Thoracic aorta (tissue), 2 donors: ENCODE measurements at places on chromosomes 7 and 10.

GRCh38 chr10:122854648-122855047, 9.0 kb upstream of the CUZD1 start:
- DNase-seq, result no peak

GRCh38 chr7:90574146-90574819, 21.8 kb upstream of the CDK14 start:
- DNase-seq, result no peak

- no peak for DNase-seq
Observed at GRCh38 chr10:4006051-4006450, 221.0 kb upstream of the KLF6 start.

- DNase-seq, result no peak
Observed at GRCh38 chr10:13587391-13587790, 626 bp downstream of the PRPF18 start.

DNA sequence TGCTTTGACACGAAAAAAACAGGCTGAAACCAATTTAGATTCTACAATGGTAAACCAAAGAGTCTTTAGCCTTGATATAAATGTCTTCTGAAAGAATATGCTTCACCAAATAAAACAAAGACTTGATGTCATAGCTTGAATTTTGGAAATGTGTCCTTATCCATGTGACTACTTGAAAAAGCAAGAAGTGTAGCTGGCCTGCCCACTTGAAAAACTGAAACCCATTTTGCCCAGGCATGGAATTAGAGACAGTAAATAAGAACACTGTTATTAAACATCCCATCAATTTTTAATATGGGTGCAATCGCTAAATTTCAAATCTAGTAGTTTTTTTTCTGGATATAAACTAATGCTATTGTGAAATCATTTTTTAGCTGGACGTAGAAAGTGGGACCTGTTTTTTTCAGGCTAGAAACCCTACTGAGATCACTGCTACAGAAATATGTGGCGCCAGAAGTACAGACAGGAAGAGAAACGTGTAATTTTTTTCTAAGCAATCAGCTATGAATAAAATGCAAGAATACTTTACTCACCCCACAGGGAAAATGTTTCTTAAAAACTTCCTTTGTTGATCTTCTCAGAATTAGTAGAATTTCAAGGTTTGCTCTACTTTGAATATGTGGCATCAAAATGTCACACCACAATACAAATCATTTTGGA, 56.7 kb downstream of the PIP4K2A start:
- DNase-seq, result no peak

DNA sequence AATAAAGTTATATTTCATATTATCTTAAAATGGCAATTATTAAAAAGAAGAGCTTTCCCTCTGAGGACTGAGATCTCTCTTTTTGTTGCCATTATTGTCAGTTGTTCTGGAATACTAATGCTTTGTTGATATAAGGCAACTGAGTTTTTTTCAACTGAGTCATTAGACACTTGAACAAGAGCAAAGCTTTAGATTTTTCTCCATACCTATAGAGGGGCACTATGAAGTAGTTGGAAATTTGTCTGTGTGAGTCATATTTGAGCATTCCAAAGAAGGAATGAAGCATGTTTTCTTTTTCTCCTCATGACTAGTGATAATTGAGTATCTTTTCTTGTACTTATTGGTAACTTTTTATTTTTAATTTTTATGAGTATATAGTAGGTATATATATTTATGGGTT, 24.5 kb downstream of the RPA3 start:
- no peak for DNase-seq

DNA sequence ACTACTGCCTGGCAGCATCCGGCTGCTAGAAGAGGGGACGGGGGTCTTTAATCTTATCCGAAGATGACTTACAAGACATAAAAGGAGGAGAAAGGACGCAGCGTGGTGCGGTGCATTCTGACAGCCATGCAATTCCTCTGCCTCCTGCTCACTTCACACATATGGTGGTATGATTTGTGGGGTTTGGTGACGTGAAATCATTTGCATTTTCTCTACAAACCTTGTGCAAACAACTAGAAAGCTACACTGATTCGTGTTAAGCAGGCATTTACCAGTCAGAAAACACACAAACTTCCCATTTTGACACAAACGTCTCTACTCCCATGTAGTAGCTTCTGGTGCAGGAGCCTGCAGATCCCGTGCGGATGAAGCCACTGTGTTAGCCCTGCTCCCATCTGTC, 6.8 kb upstream of the TCERG1L start:
- no peak for DNase-seq

DNA sequence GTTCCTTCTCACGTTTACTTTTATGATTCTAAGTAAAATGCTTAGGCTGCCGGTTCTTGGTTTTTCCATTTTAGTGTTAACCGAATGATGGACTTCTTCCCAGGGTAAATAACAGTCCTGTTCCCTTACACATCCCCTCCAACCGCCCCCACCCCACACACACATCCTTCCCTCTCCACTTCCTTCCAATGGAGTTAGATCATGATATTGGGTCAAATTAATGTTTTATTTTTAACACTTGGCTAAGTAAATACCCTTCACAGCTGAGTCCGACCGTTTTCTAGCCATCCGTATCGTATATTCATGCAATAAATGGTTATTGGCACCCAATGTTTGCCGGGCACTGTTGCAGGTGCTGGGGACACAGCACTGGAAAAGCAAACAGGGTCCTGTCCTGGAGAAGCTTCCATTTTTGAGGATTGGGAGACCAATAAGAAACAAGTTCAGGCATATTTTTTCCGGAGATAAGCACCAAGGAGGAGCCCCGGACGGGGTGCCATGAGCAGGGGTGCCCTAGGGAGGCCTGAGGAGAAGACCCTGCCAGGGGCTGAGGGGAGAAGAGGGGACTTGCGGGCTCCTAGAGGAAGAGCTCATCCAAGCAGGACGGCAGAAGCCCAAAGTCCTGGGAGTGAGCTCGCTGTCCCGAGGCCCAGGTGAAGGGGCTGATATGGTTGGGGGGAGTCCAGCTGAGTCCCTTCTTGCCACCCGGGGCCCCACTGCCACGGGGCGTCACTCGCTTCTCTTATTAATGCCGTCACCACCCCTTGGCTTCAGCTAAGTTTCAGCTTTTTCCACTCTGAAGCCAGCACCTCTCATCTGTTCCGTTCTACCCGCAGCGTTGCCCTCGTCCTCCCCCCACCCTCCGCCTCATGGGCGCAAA, 126.0 kb upstream of the RET start:
- no peak for DNase-seq

DNA sequence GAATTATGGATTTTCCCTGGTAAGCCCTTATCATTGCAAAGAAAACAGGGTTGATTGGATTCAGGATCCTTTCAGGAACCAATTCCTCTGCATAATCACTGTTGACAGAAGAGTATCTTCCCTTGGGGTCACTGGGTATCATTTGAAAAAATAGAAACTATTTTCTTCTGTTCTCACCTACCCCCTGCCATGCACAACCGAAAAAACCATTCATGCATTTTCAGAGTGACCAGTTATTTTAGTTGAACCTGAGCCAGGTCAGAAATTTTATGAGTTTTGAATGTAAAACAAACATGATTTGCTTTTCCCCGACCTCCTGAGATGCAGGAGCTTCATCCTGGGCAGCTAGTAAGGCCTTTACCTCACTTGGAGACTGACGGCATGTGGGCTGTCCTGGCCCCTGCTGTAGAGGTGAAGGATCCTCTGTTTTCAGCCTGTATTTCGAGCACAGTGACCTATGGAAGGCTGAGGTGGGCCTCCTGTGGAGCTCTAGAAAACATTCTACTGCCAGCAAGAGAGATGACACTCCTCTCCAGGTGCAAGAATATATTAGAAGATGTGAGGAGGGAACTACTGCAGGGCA, 30.1 kb downstream of the TMEM178B start:
- DNase-seq, result no peak

DNA sequence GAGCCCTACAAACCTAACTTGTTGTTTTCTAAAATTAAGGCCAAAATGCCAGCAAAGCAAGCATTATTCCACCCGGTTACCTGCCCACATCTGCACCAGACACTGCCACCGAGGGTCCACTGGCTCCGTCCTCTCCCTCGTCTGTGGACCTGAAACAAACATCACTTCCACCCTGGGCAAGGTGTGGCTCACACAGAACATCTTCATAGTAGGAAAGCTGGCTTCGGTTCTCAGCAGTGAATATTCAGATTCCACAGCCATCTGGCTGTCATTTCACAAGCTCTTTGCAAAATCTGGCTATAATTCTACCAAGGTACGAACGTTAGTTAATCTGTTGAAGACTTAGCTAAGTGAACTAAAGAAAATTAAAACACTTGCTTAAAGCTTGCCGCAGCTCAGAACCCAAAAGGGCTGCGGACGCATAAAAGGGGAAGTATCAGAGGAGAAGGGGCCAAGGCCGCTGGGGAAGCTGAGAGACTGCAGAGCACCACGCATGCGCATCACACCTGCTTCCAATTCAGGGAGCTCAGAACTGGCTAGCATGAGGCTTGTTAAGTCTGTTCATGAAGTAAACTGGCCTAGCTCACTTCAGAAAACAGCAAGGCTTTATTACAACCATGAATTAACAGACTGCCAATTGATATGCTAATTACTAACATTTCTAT, 46.1 kb downstream of the PTPRN2 start:
- no peak for DNase-seq

GRCh38 chr10:23897267-23897666, 311.7 kb upstream of the KIAA1217 start:
- DNase-seq, result no peak

- no peak for DNase-seq
Observed at GRCh38 chr7:99949645-99950228, 20.3 kb upstream of the GJC3 start.

DNA sequence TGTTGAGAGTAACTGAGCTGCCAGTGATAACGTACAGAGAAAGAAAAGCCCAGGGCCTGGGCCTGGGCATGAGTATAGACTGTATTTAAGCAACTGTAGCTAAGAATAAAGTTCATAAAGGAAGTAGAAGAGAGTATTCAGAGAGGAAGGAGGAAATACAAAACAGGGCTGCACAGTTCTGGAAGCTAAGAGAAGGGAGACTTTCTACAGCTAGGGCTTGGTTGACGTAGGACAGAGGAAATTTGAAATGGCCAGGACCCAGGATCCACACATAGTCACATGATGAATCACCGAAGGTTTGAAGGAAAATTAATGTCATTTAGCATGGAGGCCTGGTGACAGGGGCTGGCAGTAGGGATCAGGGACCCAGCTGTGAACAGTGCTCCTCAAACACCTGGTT, 66.7 kb downstream of the ARL4A start:
- DNase-seq, result no peak

- DNase-seq, result no peak
Observed at GRCh38 chr7:70480927-70481569, 650.9 kb upstream of the GALNT17 start.

- no peak for DNase-seq
Observed at GRCh38 chr7:673681-674453, 52.6 kb upstream of the DNAAF5 start.

- no peak for DNase-seq
Observed at GRCh38 chr7:154744256-154744860, 258.6 kb downstream of the PAXIP1 start.

GRCh38 chr10:101244321-101245050, 15.2 kb upstream of the LBX1 start:
- DNase-seq, result no peak

DNA sequence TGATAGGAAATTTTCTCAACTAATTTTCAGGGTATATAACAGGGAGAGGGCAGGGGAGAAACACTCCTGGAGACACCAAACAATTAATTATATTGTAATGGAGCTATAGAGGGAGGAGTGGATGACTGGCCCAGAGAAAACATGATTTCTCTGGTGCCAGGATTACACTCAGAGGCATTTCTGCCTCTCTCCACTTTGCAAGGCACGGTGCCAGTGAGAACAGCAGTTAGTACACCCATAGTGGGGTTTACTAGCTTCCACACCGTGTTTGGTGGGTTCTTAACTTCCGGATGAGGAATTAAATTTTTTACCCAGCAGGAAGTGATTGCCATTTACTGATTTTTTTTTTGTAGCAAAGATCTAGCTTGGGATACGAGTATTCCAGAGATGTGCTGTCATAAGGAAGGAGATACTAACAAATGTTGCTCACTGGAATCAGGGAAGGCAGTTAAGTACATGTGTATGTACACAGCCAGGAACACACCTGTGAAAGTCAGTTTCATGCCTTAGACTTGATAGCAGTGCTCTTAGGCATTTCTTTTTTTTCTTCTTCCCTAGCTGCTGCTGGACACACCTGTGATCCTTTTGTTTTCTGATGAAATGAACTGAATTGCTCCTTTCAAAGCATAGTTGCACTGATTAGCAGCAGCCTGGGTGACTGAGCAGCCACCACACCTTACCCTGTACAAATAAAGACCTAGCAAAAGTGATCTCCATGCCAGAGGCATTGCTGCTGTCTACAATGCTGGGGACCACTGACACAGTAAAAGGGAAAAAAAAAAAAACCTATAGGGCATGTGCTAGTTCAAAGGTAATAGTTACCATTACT, 58.1 kb downstream of the POLL start:
- no peak for DNase-seq

- no peak for DNase-seq
Observed at GRCh38 chr7:128168667-128169210, 72.3 kb upstream of the LEP start.

GRCh38 chr7:39453743-39454355, 112.4 kb upstream of the YAE1 start:
- no peak for DNase-seq

DNA sequence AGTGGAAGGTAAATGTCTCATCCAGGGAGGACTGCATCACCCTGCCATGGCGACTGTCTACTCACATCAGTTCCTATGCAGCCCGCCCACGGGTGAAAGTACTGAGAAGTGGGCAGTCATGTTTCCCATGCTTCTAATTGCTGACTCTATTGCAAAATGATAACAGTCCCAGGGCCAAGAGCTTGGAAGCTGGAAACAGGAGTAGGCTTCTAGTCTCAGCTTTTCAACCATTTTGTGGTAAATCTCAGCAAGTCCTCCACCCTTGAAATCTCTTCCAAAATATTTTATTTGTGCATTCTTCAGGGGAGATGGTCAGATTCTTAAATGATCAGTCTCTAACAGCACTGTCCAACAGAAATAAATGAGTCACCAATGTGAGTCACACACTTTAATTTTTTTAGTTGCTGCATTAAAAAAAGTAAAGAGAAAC, 48.1 kb upstream of the TARP start:
- DNase-seq, result no peak

DNA sequence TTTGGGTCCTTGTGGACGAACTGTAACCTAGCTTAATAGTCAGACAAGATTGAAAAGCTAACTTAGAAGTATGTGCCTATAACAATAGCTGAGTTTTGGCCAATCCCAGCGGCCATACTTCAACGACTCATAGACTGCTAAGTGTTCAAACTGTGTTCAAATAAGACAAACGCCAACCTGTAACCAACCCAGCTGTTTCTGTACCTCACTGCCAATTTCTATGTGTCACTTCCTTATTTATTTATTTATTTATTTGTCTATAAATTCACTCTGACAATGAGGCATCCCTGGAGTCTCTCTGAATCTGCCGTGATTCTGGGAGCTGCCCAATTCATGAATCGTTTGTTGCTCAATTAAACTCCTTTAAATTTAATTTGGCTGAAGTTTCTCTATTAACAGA, 21.7 kb downstream of the ST8SIA6 start:
- DNase-seq, result no peak

- no peak for DNase-seq
Observed at GRCh38 chr10:90328896-90329295, 528.9 kb downstream of the HTR7 start.
